ENCODE measurements at places on chromosomes 2 and 18.

- ATAC-seq = no peak
Measured at GRCh38 chr2:237184192-237184918, 98.7 kb downstream of the COPS8 start.

- ATAC-seq = no peak
Measured at GRCh38 chr2:209956271-209956670, 46.2 kb upstream of the RPE start.

DNA sequence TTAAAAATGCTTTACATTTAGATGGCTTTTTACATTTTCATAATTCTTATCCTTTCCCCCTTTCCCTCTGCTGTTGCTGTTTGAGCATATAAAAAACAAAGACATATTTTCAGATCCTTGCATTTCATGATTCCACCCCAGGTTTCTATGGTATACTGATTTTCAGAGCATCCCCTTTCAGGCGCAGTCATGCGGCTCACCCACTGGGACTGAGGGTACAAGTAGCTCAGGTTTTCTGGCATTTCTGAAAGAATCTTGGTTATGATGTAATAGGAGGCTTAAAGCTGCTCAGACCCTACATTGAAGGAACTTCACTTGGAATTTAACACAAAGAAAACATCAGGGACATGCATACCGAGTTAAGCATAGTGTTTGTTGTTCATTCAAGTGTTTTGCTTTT, 310.8 kb downstream of the ETAA1 start:
- no peak for ATAC-seq

DNA sequence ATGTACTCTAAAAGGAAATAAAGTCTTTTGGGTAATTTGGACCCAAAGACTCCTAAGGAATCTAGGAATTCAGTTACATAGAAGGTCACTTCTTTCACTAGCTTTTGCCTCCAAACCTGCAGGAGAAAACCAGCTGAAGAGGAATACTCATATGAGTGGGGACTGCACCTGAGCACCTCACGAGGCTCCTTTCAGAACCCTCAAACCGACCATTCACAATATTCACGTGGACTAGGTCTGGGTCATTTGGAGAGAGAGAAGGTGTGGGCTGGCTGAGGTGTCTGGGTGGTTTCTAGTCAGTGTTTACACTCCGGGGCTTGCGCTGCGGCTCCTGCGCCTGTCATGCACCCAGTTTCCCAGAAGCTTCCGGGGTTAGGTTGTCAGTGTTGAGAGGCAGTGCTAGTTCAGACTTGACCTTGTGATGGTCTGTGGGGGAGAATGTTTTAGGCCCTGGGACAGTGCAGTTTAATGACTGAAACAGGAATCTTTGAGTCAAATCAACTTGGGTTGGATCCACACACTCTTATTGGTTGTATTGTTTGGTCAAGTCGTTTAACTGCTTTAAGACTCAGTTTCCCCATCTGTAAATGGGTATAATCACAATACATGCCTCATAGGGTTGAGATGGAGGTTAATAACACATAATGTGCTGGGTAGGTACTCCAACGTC, 78.4 kb downstream of the LIMS1 start:
- no peak for ATAC-seq

DNA sequence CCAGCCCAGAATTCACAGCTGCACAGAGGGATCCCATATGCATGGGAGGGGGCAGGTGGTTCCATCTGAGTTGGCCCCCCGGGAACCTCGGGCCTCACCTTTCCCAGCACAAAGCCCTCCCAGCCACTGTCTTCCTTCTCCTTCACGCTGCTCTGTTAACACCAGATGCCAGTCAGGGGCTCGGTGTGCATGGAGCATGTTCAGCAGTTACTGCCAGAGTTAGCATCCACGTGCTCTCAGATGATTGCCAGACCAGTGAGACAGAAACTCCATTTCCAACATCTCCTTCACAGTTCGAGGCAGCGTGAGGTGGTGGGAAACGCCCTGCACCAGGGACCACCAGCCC, 101.0 kb downstream of the PTGR3 start:
- no peak for ATAC-seq

DNA sequence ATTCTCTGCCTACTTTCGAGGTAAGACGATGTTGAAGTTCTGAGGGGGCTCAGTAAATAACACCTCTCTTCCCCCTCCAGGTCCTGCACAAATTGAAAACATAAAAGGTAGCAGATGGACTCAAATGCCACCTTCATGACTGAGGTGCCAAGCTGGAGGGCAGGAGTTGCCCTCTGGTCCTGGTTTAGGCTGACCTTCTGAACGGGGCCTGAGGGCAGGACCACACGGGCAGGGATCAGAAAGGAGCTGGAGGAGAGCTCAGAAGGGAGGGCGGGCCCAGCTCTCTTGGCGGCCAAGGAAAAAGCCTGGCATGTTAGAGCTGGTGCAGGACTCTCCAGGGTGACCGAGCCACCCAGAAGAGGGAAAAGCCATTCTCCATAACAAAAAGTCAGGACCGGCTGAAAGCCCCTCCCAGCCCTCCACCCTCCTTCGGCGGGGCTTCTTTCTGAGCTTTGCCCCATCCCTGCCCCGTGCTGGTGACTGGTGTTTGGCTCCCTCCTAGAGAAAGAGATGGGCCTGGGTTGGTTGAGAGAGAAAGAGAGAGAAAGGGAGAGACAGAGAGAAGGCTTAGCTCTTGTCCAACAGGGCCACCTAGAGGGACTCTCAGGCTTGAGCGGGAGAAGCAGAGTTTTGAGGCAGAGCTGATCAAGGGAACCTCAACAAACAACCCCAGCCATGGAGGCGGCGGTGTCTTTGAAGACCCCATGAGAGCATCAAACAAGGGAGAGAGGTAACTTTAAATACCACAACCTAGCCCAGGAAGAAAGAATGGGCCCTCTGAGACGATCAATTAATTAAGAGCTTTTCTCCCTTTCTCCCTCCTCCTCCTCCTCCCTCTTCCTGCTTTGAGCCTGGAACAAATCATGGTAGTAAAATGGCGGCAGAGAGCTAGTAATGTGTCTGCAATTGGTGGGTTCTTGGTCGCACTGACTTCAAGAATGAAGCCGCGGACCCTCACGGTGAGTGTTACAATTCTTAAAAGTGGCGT, 50.8 kb downstream of the WIPF1 start:
- ATAC-seq = peak; percentile 96

DNA sequence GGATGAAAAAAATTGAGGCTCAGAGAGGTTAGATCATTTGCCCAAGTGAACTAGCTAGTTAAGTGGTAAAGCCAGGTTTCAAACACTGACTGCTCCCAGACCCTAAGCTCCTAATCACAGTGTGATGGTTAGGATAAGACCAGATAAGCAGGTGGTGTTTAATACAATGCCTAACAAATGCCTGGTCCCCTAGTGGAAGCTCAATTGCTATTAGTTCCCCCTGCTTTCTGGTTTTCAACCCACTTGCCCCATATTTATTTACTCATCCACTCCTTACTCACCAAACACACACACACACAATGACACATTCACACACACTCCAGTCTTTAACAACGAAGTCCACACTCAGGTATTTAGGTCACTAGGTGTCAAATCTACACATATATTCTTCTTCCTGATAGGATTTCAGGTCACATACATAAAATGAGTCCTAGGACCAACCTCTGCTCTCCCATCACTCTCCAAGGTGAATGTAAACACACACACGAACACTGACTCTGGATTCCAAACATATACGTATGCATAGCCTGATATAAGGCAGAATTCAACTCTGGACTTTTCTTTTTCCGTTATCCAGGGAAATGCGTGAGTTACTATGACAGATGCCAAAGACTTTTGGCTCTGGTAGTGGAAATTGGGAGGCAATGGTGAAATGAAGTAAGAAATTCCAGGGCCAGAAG, 73.6 kb upstream of the TSPYL6 start:
- ATAC-seq = no peak

- no peak for ATAC-seq
Measured at GRCh38 chr2:223587301-223587700, 14.9 kb downstream of the SCG2 start.

DNA sequence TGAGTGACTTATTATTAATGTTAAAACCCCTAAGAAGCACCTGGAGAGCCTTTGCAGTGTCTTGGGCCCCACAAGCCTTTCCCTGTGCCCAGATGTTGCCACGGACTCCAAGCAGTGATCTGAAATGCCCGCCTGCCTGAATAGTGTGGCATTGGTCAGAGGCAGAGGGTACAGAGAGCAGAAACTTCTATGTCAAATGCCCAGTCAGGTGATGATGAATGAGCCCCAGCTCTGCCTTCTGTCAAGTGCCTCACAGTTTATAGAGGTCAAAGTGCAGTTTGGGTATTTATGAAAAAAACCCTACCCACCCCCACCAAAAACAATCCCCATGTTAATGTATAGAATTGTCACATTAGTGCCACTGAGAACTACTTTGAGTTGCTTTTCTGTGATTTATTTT, 170.0 kb upstream of the SIX3 start:
- ATAC-seq = no peak

DNA sequence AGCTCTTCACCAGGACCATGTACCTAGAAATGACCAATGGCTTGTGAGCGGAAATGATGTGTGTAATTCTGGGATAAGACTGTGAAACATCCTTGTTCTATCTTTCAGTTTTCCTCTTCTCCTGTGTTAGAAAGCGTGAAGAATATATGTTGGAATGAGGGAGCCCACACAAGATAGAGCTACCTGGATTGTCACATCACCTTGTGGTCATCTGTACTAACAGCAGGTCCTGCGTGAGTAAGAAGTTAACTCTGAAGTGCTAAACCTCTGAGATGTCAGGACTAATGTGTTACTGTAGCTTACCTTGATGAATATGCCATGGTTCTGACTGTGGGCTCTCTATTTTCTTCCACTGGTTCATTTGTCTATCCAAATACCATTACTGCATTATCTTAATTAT, 75.6 kb downstream of the FASTKD2 start:
- no peak for ATAC-seq

DNA sequence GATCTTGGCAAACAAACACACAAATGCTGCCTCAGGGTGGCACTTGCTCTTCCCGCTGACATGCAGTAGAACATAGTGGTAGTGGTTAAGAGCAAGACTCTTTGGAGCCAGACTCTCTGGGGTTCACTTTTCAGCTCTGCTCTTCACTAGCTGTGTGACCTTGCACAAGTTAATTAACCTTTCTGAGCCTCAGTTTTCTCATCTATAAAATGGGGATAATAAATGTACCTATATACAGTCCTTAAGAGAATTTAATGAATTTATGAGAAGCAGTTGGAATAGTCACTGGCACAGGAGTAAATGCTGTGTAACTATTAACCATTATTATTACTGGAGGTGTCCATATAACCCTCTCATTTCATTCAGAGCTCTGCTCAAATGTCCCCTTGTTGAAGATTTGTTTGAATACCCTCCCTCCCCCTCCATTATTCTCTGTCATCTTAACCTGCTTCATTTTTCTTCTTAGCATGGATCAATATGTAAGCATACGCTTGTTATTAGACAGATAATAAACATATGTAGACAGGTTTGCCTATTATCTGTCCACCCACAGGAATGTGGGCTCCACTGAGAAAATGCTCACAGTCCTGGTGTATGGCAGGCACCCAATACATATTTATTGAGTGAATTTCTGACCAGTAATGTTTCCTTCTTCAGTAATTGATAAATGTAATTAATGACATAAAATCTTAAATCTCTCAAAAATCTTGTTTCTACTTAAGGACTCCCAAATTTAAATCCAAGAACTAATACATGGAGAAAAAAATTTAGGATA, 64.5 kb downstream of the TSPYL6 start:
- ATAC-seq = no peak

DNA sequence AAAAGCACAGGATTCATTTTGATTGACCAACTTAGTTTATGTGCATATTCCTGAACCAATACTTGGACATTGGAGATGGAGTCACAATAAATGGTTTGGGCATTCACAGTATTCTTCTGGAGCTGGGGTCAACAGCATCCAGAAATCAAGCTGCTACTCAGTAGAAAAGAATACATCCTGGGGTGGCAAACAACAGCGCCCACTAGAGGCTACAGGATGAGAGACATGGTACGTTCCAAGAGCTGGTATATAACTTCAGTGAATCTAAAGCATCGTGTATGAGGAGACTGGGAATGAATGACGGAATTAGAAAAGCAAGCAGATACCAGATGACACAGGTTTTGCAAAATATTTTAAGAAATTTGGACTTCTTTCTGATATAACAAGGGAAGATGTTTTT, 142.9 kb upstream of the FIGN start:
- peak; percentile 61 for ATAC-seq

DNA sequence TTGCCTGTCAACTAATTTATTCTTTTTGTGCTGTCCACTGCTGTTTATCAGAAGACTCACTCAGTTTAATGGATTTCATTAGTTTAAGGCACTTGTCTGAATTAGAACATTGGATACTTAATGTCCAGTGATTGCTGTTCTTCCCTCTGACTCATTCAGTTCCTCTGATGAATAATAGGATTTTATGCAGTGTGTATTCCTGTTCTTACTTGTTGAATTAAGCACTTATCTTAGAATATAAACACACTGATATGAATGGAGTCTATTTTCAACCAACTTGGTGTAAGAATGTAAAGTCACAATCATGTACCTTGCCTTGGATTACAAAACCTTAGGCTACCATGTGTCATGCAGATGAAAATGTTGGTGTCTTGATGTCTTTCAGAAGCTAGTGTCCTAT, 87.0 kb upstream of the PROKR1 start:
- peak; percentile 75 for ATAC-seq

DNA sequence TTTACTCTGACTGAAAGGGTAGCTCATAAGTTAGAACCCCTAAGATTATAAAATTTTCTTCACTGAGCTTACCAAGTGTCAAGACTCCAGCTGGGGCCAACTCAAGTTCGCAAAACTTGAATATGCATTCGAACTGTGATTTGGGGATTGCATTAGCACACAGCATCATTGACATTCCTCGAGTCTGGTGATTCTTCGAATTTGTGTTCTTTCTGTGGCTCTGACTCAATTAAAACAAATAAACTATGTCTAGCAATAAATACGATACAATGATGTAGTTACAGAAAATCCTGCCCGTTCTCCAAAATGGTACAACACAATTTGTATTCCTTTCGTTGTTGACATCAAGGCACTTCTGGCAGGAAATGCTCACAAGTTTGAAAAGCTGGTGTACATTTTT, 11.1 kb downstream of the CCL20 start:
- no peak for ATAC-seq

DNA sequence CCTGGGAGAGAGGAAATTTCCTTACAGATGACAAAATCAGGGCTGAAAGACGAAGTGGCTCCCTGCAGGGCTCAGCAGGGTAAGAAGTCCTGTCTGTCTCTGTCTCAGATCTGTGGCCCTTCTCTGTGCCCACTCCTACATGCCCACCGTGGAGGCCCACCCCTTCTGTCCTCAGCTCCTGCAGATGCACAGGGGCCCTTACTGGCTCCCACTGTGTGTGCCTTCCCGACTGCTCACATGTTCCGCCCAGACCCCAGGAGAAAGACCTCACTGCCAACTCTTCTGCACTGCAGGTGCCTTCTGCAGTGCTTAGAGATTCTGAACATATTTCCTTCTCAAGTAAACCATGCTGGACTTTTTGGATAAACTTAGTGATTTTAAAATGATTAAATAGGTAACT, 1.9 kb upstream of the KCNS3 start:
- no peak for ATAC-seq

GRCh38 chr2:210072493-210072892, 70.1 kb downstream of the RPE start:
- no peak for ATAC-seq

GRCh38 chr2:202679980-202680379, 45.2 kb downstream of the FAM117B start:
- ATAC-seq = no peak
